Head of caudate nucleus (tissue), 42 donors: ENCODE measurements at places on chromosomes 1 and 21.

GRCh38 chr1:26280333-26281042 lies 602 bp downstream of the SH3BGRL3 start:
- no peak for DNase-seq

DNA sequence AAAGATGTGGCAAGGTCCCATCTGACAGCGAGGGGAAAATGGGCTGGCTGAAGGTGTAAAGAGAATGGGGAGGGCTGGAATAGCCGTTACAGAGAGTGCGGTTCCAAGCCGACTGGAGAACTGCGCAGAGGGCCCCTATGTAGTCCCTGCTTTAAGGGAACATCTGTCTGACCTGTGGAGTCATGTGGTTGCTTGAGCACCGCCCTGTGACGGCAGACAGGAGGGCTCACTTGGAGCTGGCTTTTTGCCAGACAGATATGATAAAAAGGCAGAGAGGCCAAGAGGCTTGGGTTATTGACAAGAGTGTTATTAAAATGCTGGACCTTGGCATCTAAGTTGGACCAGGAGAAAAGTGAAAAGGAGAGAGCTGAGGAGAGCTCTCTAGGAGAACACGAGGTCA lies 5.9 kb upstream of the PTPRF start:
- no peak for DNase-seq

- DNase-seq = no peak
Measured at GRCh38 chr1:33370301-33370700, 49.4 kb upstream of the A3GALT2 start.

- DNase-seq = no peak
Measured at GRCh38 chr1:194081444-194081843, 895.0 kb upstream of the B3GALT2 start.

DNA sequence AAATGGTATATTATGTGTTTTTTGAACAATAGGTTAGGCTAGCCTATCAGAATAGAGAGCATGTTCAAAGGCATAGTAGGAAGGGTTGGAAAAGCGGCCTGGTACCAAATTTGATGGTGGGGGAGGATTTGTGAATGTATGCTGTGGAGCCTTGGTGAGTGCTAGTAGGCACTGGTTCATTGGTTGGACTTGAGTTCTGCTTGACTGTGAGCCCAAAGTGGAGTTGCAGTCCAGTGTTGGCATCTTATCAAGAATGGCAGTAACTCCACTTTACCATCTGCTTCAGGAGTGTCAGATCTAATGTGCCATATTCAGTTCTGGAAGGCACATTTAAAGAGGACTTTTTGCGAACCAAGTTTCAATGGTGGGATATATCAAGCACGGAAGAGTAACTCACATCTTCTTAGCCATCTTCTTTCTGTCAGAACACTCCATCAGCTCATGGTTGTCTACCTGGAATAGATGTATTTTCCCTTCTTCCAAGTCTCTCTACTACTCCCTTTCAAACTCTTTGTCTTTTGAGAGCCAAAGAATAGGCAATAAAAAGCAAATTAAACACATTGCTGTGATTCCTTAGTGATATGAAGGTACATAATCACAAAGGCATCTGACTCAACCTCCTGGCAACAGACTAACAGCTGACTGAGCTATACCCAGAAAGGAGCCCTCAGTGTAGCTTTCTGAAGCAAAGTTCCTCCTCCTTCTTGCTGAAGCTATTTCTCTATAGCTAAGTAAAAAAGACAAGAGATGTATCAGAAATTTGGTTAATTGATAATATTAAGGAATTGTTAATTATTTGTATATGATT lies 21.7 kb downstream of the LRRC8B start:
- DNase-seq = no peak

GRCh38 chr1:101474039-101474665 lies 237.3 kb downstream of the S1PR1 start:
- DNase-seq = no peak

- DNase-seq = no peak
Measured at GRCh38 chr1:164466429-164466828, 92.6 kb upstream of the PBX1 start.

DNA sequence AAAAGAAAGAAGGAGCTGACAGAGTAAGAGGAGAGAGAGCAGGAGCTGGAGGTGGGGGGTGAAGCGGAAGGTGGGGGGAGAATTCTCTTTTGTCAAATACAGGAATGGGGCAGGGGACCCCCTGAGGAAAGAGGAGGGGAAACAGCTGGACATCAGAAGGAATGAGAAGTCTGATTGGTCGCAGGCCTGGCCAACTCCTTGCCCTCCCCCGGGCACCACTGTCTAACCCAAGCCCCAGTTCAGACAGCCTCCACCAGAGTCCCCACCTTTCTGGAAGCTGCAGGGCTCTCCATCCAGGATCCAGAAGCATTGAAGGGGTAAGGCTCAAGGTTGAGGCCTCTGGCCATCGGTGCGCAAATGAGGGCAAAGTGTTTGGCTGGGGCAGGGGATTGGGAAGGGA lies at the start of gene OPTC:
Gene OPTC (plus strand): TSS at position 253 of the 400 bp plus-strand sequence. CDS start 1,853 bp downstream, outside the sequence.
- DNase-seq = no peak

DNA sequence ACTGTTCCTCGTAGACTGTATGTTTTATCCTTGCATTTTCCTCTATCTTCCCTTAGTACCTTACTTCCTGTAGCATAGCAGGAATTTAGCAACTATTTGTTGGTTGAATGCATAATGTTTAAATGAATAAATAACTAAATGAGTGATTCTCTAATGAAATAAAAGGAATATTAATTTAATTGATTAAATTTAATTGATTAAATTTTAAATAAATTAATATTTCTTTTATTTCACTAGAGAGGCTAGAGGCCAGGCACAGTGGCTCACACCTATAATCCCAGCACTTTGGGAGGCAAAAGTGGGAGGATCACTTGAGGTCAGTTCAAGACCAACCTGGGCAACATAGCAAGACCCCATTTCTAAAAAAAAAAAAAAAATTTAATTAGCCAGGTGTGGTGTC lies 25.8 kb downstream of the C8B start:
- no peak for DNase-seq

- DNase-seq = no peak
Measured at GRCh38 chr1:232627645-232628334, 2.1 kb downstream of the SIPA1L2 start.

DNA sequence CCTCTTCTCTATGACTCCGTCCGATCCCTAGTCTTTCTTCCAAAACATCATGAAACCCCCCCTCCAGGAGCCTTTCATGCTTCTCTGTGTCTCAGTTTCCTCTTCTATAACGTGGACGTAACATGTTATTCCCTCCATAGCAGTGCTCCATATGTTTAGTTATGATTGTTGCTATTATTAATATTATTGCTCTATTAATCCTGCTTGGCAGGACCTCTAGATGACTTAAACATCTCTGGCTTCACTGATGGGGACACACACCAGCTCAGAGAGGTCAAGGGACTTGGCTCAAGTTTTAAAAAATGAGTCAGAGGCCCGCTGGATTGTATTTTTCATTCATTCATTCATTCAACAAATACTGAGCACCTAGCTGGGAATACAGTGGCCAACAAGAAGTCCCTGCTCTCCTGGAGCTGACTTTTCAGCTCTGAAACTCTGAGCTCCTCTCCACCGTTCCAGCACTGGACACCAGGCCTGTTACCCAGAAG lies 404 bp upstream of the CPLANE2 start:
- DNase-seq = no peak

DNA sequence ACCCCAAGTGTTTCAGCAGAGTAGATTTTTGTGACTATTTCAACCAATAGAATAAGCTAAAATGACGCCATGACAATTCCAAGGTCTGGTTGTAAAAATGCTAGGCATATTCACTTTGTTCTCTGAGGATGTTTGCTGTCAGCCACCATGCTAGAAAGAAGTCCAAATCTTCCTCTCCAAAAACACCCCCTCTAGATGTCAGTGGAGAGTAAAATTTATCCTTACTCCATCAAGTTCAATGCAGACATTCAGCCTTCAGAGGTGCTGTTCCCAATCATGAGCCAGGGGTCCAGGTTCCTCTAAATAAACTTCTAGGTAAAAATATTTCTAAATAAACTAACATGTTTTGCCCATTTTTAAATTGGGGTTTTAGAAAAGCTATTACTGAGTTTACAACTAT lies 395.4 kb upstream of the ADAMTS5 start:
- no peak for DNase-seq

DNA sequence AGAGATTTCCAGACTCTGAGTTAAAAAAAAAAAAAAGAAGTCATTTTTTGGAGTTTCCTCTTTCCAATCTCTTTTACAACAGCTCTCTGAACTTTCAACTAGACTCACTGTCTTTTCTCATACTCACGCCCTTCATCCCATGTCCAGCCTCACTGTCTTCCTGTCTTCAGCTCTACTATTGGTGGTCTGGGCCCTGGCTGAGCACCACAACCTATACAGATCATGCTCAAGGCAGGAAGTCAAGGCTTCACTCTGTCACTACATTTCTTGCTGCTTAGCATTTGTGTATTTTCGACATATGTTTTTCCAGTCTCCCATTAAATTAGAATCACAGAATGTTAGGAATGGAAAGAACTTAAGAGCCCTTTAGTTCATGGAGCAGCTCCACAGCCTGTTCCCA lies 106.4 kb upstream of the PPP2R5A start:
- no peak for DNase-seq

DNA sequence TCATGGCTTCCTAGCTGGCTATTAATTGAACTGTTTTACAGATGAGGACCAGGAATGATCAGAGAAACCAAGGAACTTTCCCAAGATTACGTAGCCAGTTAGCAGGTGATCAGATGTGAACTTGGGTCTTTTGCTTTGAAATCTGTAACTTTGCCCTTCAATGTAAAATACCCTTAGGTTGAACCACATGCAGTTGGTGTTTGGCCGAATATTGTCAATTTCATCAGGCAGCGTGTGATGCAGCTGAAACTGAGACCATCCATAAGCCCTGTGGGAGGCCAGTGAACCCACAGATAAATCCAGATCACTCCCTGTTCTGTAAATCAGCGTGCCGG lies 150.8 kb downstream of the ETS2 start:
- no peak for DNase-seq

DNA sequence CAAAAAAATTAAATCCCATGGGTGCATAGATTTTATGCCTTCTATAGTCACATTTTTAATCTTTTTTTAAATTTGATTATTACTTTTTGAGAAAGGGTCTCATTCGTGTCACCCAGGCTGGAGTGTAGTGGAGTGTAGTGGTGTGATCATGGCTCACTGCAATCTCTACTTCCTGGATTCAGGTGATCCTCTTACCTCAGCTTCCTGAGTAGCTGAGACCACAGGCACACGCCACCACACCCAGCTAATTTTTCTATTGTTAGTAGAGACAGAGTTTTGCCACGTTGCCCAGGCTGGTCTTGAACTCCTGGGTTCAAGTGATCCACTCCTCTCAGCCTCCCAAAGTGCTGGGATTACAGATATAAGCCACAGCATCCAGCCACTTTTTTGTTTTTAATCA lies 10.4 kb downstream of the CBR3 start:
- no peak for DNase-seq

DNA sequence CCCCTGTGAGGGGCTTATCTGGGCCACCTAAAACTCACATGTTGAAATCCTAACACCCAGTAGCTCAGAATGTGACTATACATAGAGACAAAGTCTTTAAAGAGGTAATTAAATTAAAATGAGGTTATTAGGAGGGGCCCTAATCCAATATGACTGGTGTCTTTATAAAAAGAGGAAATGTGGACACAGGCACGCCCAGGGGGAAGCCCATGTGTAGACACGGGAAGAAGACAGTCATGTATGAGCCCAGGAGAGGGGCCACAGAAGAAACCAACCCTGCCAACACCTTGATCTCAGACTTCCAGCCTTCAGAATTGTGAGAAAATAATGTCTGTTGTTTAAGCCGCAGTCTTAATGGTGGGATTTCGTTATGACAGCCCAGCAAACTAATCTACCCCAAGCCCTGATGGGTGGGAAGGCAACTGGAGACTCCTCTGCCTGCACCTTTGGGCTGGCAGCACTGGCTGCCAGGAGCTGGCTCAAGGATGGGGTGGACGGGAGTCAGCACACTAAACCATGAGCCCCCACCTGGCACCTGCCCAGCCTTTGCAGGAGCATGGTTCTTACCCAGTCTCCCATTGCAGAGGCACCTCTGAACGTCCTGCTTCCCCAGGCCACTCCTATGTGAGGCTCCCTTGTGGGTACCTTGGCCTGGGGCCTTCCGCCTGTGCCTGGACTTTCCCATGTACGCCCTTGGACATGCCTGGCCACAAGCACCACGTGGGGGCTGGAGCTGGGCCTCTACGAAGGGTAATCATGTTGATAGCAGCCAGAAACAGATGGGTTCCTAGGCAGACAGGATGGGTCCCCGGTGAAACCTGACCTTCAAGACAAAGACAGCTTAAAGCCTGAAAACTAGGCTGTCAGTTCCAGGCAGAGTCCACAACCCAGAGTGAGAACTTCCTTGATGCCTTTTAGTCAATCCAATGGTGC lies 57.1 kb upstream of the DMRTB1 start:
- no peak for DNase-seq

GRCh38 chr21:38712664-38713063 lies 93.1 kb upstream of the ETS2 start:
- no peak for DNase-seq

GRCh38 chr1:21951226-21951870 lies 14.2 kb upstream of the HSPG2 start:
- no peak for DNase-seq

- DNase-seq = no peak
Measured at GRCh38 chr1:29851691-29852090, 615.4 kb downstream of the PTPRU start.

- no peak for DNase-seq
Measured at GRCh38 chr1:84972377-84972987, 24.4 kb downstream of the MCOLN2 start.

GRCh38 chr1:171898941-171899340 lies 57.6 kb downstream of the DNM3 start:
- peak; percentile 93 for DNase-seq

- no peak for DNase-seq
Measured at GRCh38 chr1:48222501-48223242, at the start of gene SLC5A9. TSS of gene SLC5A9 (plus strand) at chr1:48222716. CDS start at chr1:48222737, 21 bp downstream.

DNA sequence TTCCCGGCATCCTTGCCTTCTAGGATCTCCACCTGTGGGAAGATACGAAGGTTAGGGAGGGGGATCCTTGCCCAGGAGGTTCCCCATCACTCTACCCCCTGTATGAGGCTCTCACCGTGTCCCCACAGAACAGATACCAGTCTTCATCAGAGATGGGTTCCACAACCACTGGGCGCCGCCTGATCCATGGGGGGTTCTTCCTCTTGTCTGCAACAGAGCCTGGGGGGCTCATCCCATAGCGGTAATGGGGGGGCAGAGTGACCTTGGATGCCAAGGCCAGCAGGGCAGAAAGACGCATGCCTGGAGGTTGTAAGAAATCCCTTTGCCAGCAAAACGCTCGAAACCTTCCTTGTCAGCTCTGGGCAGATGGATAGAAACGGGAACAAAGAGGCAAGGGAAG lies 2.5 kb downstream of the MRPL24 start:
- DNase-seq = no peak

- no peak for DNase-seq
Measured at GRCh38 chr1:201019321-201019977, 4.1 kb downstream of the KIF21B start.

- DNase-seq = no peak
Measured at GRCh38 chr1:230825761-230826160, 42.6 kb downstream of the C1orf198 start.
